ENCODE measurements at places on chromosomes 11 and 22.

- DNase-seq: peak; percentile 90
These were observed 99.4 kb downstream of the MIAT start for GRCh38 chr22:26756675-26757293.

DNA sequence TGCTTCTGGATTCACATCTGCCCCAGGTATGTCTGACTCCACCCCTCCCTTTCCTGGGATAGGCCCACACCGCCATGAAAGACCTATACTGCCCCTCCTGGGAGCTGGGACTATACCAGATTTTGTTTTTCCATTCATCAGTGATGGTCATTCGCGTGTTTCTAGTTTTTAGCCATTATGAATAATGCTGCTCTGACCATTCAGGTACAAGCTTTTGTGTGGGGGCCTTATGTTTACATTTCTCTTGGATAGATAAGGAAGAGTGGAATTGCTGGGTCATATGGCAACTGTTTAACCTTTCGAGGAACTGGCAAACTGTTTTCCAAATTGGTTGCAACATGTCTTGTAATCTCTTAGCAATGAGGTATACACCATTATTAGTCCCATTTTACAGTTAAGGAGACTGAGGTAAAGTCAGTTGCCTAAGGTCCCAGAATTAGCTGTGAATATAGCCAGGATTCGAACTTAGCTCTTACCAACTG is 1.2 kb upstream of the TBC1D10A start:
- peak; percentile 32 for DNase-seq

DNA sequence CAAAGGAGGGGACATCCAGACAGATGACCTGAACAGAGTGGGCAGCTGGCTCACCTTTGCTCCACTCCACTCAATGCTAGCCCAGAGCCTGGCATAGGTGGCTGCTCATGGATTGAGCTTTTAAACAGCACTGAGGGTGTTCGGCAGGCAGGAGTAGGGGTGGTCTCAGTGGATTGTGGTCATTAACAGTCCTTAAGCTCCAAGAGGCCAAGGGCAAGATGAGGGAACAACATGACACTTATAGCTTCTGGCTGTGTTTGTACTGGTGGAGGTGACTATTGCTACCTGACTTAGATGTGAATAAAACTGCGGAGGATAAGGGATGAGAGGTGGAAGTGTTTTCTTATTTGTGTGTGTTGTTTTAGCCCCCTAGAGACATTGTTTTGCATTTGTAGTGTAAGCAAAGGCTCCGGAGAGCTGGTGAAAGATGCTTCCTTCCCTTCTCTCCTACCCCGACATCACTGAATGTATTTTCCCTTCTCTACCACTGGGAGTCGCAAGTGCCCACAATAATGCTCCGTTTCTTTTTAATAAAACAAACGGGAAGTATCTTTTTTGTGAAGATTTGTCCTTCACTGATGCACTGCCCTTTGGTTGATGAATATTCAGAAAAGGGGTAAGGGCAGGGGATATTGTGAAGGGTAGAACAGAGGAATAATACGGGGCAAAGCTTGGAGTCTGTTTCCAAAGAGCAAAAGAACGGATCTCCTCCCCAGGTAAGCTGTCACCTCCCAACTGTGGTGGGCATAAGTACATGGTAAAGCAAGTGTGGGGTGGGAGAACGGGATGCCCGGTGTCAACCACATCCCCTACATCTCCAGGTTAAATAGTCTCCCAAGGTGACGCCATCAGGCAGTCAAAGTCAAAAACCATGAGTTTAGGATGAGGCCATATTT is 27.5 kb upstream of the MTNR1B start:
- DNase-seq: peak; percentile 87

DNA sequence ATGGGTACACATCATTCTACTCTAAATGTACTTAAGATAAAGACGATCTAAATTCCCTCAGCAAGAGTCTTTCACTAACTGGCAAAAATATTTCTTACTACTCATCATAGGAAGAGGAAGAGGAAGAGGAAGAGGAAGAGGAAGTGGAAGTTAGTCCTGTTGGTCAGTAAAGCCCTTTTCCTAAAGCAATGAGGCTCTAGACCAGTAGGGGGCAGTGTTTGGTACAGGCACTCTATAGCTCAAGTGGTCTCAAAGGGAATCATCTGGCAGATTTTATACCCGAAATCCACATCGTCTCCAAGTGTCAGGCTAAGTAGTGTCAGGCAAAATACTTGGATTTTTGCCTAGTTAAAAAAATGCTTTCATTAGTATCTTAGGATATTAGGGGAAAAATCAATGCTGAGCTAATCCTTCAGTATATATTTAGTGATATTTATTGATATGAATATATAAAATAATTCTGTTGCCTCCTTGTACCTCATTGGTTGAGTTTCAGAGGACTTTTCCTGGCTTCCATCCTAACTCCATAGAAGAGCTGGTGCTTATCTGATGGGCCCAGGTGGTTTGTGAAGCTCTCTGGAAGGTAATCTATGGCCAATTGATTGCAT is 7.7 kb downstream of the BLID start:
- no peak for DNase-seq

GRCh38 chr11:19558189-19558986 is 154.2 kb upstream of the NAV2 start:
- DNase-seq: no peak

- peak; percentile 96 for DNase-seq
These were observed 36.9 kb upstream of the GNB1L start for GRCh38 chr22:19891317-19892256.

DNA sequence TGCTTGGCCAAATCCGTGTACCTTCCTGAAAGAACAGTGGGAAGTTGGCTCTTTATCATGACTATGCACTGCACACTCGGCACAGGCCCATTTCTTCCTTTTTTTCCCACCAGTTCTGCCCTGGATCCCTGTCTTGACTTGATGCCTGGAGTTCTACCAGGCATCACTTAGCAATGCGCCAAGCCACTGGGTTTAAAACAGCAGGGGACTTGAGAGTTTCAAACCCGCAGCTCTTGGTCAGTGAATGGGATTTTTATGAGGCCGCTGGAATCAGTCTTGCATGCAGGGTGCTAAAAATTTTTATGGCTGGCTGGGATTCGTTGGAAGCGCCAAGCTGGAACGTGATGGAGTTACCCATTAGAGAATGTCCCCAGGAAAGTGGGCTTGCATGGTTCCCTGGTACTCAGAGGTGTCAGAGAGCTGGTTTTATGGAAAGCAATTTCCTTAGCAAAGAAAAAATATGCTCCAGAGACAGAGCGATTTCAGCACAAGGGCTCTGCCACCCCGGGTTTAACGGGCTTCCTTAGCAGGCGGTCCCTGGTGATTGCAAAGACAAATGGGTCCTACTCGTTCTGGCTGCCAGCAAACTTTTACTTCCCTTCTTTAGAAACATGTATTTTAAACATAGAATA is 432.9 kb downstream of the TENM4 start:
- DNase-seq: no peak

- DNase-seq: no peak
These were observed 15.1 kb upstream of the SPON1 start for GRCh38 chr11:13947379-13947778.

All from osteoblast (primary cell).